GM03348 (cell line): ENCODE measurements at places on chromosomes 2 and 18.

- DNase-seq, result no peak
Measured at GRCh38 chr2:152115952-152116351, 17.1 kb upstream of the CACNB4 start.

DNA sequence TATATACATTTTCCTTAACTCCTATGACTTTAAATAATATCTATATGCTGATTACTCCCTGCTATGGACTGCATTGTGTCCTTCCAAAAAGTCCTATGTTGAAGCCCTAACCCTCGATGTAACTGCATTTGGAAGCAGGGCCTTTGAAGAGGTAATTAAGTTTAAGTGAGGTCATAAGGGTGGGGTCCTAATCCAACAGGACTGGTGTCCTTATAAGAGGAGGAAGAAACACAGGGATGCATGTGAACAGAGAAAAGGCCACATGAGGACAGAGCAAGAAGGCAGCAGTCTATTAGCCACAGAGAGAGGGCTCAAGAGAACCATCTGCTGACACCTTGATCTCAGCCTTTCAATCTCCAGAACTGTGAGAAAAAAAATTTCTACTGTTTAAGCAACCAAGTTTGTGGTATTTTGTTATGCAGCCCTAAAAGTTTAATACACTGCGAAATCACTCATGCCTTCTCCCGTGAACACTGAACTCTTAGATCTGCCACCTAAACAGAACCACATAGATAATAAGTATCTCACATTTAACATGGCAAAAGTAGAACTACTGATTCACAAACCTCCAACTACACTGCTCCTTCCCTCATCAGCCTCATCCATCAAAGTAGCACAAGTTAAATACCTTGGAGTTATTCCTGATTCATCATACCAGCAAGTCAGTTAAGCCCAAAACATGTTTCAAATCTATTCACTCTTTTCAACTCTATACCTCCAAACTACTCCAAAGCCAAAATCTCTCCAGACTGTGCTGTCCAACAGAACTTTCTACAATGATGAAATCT, 65.4 kb downstream of the HIBCH start:
- no peak for DNase-seq

DNA sequence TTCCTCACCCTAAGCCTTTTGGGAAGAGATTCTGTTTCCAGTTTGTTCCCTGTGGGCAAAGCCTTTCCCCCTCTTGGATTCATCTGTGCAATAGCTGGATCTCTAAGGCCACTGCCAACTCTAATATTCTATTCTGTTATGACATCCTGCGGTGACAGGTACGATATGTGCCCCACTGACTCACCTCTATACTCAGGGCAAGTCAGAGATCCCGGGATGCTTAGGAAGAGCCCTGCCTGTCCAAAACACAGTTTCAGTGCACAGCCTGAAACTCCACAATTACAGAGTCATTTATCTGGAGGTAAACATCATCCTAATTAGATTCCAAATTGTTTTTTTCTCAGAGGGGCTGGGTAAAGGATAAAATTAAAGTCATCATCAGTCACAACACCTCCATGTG, 190.2 kb downstream of the TFCP2L1 start:
- no peak for DNase-seq

GRCh38 chr2:116141891-116142474, 1672.5 kb upstream of the DDX18 start:
- DNase-seq, result no peak

DNA sequence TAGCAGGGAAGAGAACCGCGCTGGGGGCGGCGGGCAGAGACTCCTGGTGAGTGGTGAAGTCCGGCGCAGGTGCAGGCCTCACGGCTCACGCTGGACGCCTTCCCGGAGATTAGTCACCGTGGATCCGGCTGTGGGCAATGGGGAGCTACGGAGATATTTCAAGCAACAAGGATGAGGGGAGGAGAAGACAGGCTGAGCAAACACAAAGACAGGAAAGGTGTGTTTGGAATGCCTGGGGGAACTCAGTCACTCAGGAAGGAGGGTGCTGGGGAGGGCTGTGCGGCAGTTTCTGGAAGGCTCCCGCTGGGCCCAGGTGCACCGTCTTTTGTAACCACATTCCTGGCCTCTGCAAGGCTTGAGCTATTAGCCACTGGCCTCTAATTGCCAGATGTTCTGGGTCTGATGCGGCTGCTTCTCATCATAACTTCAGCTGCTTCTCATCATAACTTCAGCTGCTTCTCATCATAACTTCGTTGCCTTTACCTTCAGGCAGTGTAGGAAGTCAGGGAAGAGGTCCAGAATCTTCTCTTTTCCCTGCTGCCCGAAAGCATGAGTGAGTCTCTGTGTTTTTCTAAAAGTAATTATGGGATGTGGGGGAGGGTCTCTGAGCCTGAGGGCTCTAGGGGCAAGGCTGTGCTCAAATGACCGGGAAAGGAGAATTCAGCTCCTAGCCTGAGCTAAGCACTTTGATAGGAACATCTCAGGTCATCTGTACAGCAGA, 118.9 kb downstream of the PXDN start:
- peak; percentile 69 for DNase-seq

DNA sequence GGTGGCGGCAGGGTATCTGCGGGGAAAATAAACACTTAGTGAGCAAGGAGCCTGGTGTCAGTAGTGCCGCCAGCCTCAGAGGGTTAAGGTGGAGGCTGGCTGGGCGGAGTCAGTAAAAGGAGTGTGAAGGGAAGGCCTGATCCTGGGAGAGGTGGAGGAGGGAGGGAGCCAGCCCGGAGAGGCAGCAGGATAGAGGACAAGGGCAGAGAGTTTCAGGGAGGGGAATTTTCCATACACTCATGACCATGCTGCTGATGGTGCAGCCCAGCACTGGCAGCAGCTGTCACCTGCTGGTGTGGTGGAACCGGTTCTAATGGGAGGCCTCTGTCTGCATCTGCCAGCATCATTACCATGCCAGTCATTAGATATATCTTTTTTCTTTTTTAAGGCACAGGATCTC, 2.0 kb upstream of the TEX44 start:
- DNase-seq, result no peak

GRCh38 chr2:55856936-55857335, 66.6 kb downstream of the EFEMP1 start:
- no peak for DNase-seq

DNA sequence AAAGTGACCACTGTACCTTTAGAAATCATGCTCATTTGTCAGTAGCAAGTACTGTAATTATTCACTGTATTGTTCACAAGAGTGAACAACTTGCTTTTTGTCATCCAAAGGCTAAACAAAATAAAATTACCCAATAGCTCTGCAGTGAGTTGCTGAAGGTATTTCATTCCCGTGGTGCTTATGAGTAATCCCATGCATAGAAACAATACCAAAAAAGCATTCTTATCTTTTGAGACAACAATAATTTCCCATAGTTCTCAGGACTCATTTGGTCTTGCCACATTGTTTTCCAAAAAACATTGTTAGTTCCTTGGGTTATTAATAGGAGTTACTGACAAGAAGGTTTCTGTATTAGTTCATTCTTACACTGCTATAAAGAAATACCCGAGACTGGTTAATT, 503.2 kb upstream of the FAM98A start:
- DNase-seq, result peak; percentile 20

DNA sequence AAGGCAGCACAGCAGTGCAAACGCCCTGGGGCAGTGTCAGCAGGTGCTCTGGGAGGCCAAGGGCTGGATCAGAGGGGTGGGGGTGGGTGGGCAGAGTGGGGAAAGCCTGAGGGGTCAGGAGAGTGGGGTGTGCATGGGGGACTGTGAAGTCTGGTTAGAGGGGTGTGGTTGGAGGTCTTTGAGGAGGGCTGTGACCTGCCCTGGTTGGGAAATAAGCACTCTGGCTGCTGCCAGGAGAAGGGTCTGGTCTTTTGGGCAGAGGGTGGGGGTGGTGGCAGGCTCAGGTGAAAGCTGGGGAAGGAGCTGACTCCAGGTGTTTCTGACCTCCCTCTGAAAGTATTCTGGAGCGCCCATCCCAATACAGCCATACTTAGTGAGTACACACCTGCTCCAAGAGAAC, 4.2 kb downstream of the ALPI start:
- no peak for DNase-seq

DNA sequence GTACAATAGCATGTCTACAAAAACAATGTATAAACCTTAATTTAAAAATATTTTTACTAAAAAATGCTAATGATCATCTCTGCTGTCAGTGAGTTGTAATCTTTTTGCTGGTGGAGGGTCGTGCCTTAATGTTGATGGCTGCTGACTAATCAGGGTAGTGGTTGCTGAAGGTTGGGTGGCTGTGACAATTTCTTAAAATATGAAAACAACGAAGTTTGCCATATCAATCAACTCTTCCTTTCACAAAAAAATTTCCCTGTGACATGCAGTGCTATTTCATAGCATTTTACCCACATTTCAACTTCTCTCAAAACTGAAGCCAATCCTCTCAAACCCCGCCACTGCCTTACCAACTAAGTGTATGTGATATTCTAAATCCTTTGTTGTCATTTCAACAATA, 112.4 kb downstream of the OLA1 start:
- DNase-seq, result no peak

GRCh38 chr2:29113891-29114321, 1.3 kb upstream of the CLIP4 start:
- DNase-seq, result peak; percentile 56
